SJSA1 (cell line): ENCODE measurements at places on chromosomes 1 and 21. TPM values are rescaled to one million over a fixed set of nuclear protein-coding genes. Genes with fewer than 3 reads are reported as not detected.

DNA sequence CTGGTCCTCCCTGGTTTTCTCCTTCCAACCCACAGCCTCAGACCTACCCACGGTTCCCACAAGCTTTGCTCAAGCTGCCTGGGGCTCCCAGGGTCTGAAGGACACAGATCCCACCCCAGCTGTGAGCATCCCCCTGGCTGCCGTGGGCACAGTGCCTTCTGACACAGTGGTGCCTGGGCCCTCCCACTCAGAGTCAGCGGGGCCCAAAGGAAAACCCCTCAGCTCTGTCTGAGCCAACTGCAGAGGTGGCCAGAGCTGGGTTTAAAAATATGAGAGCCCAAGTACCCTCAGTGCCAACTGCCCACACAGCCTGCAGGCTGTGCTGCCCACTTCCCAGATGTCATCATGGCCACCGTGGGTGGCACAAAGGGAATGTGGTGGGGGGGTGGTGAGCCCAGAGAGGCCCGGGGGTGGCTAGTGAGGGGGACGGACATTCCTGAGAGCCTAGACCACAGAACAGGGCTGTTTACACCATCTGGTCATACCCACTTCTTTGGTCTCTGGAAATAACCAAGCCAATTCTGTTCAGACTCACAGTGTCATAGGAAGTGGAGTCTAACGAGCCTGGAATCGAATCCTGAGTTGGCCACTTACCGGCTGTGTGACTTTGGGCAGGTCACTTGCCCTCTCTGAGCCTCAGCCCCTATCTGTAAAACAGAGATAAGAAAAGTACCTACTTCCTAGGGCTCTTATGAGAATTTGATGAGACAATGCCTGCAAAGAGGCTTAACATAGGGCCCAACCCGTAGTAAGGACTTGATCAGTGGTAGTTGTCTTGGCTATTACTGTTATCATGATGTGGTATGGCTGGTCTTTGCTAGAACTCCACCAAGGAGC, 85.5 kb downstream of the CAMK2N1 start:
- H3K36me3 ChIP-seq, result no peaks in the 10 kb centered on the region
- H3K4me1 ChIP-seq, result peaks cover 32% of the 10 kb centered on the region
- H3K27me3 ChIP-seq, result no peaks in the 10 kb centered on the region
- DNase-seq, result peak; percentile 93

GRCh38 chr1:172451002-172451443, 7.2 kb upstream of the PIGC start:
- H3K27ac ChIP-seq, result no peak overlapping the region
- peaks cover 25% of the 10 kb centered on the region for H3K4me1 ChIP-seq
- H3K27me3 ChIP-seq, result no peaks in the 10 kb centered on the region

GRCh38 chr1:55375617-55376258, 160.6 kb upstream of the USP24 start:
- no peaks in the 10 kb centered on the region for H3K27me3 ChIP-seq
- no peak overlapping the region for H3K4me3 ChIP-seq
- DNase-seq, result peak; percentile 30
- peaks cover 12% of the 10 kb centered on the region for H3K4me1 ChIP-seq
- no peak overlapping the region for H3K27ac ChIP-seq
- H3K36me3 ChIP-seq, result no peaks in the 10 kb centered on the region

FCER1G gene
- 1.1 TPM in 1 of 2 replicates, not detected in the other for total RNA-seq

RPTN gene
- not detected in 2 replicates for total RNA-seq

AZIN2 gene
- 3.0 and 9.7 TPM in 2 replicates for total RNA-seq

MROH9 gene
- total RNA-seq, result not detected in 2 replicates

MASP2 gene
- total RNA-seq, result not detected in 2 replicates

DMBX1 gene
- total RNA-seq, result not detected in 2 replicates

DNA sequence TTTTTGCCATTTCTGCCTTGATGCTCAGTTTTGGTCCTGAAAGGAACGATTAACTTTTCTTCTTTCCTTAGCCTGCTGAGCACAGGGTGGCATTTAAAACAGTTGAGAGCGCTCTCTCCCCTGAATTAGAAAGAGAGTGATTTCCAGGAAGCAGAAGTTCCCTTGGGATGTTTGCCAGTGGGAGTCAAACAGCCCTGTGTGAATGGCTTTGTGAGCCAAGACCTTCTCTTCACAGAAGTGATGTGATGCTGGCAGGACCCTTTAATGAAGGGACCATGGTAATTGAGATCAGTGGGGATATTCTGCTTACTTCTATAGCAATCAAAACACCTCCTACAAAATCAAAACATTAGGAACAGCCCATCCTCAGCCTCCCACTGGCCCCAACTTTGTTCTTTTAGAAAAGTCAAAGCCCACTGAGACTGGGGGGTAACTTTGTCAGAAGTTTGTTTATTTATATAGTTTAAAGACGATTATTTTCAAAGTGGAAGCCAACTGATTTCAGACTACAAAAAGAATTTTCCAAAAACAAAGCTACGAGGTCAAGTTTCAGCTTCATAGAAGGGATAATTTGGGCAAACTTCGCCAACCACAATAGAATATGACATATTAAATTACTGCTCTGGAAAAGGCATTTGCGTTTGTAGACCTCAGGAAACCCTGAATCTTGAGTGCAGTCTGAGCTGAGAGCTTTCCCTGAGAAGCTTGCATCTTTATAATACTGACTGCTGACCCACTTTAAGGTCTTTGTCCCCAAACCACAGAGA, 122.7 kb downstream of the GABPA start:
- no peaks in the 10 kb centered on the region for H3K27me3 ChIP-seq
- DNase-seq, result no peak
- H3K27ac ChIP-seq, result no peak overlapping the region
- H3K36me3 ChIP-seq, result no peaks in the 10 kb centered on the region
- H3K4me1 ChIP-seq, result no peaks in the 10 kb centered on the region

RBM11 gene
- total RNA-seq, result not detected in 2 replicates

OR10J1 gene
- total RNA-seq, result not detected in 2 replicates

RPF1 gene
- 49.9 and 80.0 TPM in 2 replicates for total RNA-seq

GRCh38 chr1:41538741-41539417, 54.4 kb upstream of the EDN2 start:
- H3K27me3 ChIP-seq, result no peaks in the 10 kb centered on the region
- no peak for DNase-seq
- H3K27ac ChIP-seq, result no peak overlapping the region
